ENCODE measurements at places on chromosomes 7 and 10. TPM values are rescaled to one million over a fixed set of nuclear protein-coding genes. Genes with fewer than 3 reads are reported as not detected.
A peak's percentile ranks its signal among the peaks of the same experiment; 100 is the strongest.

- peak; percentile 13 for DNase-seq
Measured at GRCh38 chr10:29495366-29495765, 139.4 kb downstream of the SVIL start.

DNA sequence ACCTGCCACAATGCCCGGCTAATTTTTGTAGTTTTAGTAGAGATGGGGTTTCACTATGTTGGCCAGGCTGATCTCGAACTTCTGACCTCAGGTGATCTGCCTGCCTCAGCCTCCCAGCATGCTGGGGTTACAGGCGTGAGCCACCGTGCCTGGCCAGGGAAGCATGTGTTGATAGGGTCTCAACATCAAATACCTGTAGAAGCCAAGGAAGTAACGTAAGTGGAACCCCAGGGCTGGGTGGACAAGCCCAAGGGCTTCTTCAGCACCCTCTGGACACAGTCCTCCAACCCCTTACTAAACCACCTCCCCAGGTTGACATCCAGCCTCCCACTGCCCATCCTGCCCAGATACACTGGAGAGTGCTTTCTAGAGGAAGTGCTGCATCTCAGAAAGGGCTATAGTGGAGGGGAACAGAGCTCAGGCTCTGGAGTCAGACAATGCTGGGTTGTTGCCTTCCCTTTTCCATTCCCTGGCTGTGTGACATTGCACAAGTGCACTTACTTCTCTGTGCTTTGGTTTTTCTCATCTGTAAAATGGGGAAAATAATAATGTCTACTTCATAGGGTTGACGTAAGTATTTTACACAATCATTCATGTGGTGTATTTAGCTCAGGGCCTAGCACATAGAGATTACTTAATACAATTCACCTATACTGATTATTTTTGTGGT is 73.9 kb upstream of the KAT6B start:
- DNase-seq = no peak

UTF1 gene
- total RNA-seq = not detected

GRCh38 chr10:75548356-75548755 is 116.9 kb downstream of the LRMDA start:
- DNase-seq = no peak

DNA sequence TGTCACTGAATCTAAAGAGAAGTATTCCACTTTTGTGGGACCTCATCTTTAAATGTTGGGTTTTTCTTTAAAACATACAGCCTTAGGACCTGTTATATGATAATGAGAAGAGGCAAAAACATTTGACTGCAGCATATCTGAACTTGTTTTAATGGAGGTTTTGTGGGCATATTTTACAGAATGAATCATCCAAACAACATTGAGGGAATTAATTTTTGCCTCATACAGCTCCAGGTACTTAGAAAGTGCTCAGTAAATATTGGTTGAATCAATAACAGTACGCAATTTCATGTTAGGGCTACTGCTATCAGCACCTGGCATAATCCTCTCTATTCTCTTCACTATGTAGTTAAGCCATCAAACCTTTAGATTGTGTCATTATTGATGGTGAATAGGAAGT is 115.9 kb downstream of the MALRD1 start:
- no peak for DNase-seq

DNA sequence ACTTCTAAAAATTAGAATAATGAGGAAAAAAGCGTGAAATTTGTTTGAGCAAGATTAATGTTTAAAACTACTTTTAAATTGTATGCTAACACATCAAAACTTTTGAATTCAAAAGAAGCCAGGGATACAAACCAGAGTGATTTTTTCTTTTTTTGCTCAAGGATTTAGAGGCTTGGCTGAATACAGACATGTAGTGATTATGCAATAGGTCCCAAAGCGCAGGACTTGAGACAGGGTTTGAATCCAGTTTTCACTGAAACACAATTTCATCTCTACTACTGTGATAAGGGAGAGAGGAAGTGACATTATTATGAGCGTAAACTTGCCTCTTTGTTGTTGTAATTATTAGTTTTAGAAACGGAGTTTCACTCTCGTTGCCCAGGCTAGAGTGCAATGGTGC is 207.3 kb downstream of the ZNF33B start:
- no peak for DNase-seq

- no peak for DNase-seq
Measured at GRCh38 chr10:14415676-14416307, 85.1 kb upstream of the FRMD4A start.

SPDYE11 gene
- not detected for total RNA-seq

- DNase-seq = no peak
Measured at GRCh38 chr7:76244781-76245391, 43.2 kb downstream of the SRRM3 start.
